ENCODE measurements at places on chromosomes 7 and 10. TPM values are rescaled to one million over a fixed set of nuclear protein-coding genes. Genes with fewer than 3 reads are reported as not detected.

- no peak for DNase-seq
Measured at GRCh38 chr10:87767253-87767652, 50.8 kb downstream of the ATAD1 start.

- DNase-seq = no peak
Measured at GRCh38 chr10:25328361-25328760, 153.6 kb downstream of the GPR158 start.

- DNase-seq = no peak
Measured at GRCh38 chr7:2968176-2968575, 75.5 kb downstream of the CARD11 start.

GRCh38 chr10:129894698-129895097 lies 69.4 kb downstream of the EBF3 start:
- DNase-seq = no peak

GRCh38 chr10:71179382-71179781 lies 33.0 kb upstream of the UNC5B start:
- no peak for DNase-seq

DNA sequence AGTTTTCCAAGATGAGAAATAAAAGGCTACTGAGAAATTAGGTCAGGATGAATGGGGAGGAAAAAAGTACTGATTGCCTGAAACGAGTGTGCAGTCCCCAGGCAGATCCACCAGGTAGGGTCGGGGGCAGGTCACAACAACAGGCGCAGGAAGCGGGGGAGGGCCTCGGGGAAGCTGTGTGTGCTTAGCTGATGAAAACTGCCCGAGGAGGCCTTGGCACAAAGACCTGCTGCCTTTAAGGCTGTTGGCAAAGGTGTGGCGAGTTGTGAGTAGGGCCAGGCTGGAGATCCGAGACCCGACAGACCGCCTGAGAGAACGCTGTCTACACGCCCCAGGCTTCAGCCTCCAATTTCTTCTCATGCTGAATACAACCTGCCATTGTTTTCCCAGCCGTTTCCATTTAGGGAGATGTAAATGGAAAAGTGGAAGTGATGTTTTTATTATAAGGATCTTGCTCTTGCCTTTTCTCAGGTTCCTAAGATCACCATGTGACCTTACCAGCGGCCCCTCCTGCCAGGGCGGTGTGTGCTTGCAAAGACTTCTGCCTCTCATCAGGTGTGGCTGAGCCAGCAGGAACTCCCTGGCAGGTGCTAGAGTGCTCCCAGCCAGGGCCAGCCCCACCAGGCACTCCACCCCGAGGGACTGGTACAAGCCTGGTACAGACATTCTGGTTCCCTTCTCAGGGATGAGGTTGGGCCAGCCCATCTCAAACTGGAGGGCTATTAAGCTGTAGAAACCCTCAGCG lies 60.8 kb downstream of the DLG5 start:
- DNase-seq = no peak

DNA sequence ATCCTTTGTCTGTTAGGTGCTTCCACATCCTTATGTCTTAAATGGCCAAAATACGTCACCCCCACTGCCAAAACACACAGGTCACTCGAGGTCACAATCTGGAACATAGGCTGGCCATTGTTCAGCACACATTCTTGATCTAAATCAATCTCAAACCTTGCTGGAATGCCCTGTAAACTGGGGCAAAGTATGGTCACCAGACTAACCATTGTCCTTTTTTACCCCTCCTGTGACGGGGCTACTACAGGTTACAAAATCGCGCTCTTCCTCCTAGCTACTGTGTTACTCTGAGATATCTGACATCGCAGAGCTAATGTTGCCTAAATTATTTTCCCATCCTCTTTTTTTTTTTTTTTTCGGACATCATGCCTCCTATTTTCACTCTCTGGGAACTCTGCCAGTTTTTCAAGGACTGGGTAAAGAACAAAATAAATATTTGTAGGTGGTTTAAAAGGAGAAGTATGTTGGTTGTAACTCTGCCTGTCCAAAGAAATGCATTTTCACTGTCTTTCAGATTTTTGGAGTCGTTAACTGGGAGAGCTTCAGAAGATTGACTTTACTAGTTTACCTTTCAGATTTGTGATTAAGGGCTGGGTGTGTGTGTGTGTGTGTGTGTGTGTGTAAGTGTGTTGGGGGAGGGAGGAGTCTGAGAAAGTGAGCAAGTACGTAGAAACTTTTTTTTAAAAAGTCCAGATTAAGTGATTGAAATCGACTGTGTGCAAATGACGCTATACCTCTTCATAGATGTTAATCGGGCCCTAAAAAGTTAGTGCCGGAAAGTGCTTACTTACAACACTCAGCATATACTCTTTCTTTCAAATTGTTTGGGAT lies 942 bp upstream of the KIAA1217 start:
- DNase-seq = no peak

CRHR2 gene
- not detected for total RNA-seq

ABCB1 gene
- total RNA-seq = 22.2 TPM

HTR5A gene
- not detected for total RNA-seq

LEP gene
- not detected for total RNA-seq

Measured in CD8-positive, alpha-beta memory T cell (primary cell).